HepG2 (cell line): ENCODE measurements at places on chromosomes 5 and 9. TPM values are rescaled to one million over a fixed set of nuclear protein-coding genes. Genes with fewer than 3 reads are reported as not detected.

GRCh38 chr5:36635721-36636390 is 29.4 kb downstream of the SLC1A3 start:
- DNase-seq = no peak

DNA sequence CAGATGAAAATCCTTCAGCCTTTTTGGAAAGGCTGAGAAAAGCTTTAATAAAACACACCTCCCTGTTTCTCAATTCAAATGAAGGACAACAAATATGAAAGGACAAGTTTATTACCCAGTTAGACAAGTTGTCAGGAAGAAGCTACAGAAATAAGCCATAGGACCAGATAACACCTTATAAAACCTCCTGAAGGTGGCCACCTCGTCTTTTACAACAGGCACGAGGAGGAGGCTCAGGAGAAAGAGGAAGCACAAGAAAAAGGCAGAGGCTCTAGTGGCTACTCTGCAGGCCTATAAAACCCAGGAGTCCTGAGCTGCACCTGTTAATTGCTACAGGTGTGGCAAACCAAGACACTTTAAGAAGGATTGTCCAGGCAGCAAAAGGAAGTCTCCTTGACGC is 352.1 kb upstream of the CDH18 start:
- no peak for DNase-seq

The SHOC1 gene
- not detected in 2 replicates for total RNA-seq

- no peak for DNase-seq
These were observed 291.2 kb downstream of the EPB41L4A start for GRCh38 chr5:112127861-112128260.

GRCh38 chr5:87022415-87022814 is 245.3 kb upstream of the RASA1 start:
- DNase-seq = no peak

The IL7R gene
- total RNA-seq = not detected in 2 replicates
